ENCODE measurements at places on chromosomes 1 and 21.

DNA sequence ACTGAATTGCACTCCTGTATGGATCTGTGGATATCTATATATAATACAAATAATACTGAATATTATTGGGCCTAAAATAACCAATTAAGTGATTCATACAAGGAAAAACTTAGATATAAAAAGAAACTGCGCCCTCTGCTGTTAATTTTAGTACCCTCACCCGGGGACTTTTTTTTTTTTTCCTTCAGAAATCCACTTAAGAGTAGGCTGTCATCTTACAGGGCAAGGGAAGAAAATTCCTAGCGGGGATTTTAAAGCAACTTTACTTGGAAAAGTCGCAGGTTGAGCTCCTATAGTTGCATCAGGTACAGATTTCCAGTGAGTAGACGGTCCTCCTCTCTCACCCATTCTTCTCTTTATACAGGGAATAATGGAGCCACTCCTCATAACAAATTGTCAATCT, 1.3 kb downstream of the NTNG1 start:
- DNase-seq = peak; percentile 7

- no peak for DNase-seq
These were observed 828 bp downstream of the PNRC2 start for GRCh38 chr1:23960291-23961020.

DNA sequence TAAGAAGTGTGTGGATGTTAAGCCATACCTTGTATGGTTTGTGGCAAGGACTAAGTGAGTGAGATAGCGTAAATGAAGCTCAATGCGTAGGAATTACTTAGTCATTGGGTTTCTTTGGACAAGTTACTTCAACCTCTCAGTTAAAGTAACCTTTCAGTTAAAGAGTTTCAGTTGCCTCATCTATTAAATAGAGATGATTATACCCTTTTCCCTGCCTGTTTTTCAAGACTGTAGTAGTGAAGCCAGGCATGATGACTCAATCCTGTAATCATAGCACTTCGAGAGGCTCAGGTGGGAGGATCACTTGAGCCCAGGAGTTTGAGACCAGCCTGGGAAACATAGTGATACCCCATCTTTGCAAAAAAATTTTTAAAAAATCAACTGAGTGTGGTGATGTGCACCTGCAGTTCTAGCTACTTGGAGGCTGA, 6.3 kb downstream of the ZMPSTE24 start:
- DNase-seq = no peak

DNA sequence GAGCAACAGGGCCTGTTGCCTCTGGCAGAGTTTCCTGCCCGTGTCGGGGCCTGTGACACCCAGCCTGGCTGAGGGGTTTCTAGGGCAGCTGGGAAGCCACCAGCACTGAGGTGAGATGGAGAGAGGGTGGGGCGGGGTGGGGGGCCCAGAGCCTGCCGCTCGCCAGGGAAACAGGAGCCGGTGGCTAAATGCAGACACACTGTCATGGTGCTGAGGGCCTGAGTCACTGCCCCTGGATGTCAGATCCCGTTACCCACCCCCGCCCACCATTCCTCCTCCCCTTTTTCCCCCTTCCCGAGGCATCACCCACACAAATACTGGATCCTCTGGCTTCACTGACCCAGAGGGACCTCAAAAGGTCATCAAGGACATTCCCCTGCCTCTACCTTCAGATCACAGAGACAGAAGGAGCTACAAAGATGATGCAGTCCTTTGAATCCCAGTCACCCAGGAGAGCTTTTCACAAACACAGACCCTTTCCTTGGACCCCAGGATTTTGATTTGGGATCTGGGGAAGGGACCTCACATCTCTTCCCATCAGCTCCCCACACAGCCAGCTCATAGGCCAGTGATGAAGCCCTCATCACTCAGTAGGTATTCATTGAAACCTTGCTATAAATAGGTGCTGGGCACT, 1.9 kb upstream of the HSPB7 start:
- no peak for DNase-seq

DNA sequence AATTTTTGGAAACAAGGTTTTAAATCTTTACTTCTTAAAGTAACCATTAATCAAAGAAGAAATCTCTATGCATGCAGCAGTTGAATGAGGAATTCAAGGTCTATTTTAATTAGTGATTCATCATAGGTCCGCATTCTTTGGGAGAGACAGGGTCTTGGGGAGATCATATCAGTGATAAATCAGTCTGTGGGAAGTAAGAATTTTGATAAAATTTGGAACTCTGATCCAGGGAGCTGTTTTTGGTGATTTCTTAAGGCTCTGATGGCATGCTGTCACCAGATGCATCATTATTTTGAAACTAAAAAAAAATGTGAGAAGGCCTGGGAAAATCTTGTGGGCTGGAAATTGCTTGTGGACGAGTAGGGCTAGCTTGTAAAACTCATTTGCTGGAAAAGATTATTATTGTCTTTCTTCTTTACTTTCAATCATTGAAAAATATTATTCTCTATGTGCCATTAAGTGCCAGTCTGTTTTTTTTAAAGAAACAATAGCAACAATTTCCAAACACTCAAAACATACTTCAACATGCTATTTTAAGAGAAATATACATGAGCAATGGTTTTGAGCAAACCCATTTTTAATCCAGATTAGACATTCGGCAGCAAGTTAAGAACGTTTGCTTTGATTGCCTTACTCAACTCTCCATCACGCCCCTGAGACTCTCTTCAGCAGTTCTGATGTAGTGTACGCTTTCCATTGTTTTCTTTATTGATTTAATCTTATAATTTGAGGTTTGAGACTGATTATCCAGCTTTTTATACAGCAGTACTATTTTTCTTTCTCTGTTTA, 62.6 kb downstream of the ZBTB18 start:
- DNase-seq = no peak

- DNase-seq = no peak
These were observed 9.5 kb upstream of the PIGR start for GRCh38 chr1:206955476-206956451.

DNA sequence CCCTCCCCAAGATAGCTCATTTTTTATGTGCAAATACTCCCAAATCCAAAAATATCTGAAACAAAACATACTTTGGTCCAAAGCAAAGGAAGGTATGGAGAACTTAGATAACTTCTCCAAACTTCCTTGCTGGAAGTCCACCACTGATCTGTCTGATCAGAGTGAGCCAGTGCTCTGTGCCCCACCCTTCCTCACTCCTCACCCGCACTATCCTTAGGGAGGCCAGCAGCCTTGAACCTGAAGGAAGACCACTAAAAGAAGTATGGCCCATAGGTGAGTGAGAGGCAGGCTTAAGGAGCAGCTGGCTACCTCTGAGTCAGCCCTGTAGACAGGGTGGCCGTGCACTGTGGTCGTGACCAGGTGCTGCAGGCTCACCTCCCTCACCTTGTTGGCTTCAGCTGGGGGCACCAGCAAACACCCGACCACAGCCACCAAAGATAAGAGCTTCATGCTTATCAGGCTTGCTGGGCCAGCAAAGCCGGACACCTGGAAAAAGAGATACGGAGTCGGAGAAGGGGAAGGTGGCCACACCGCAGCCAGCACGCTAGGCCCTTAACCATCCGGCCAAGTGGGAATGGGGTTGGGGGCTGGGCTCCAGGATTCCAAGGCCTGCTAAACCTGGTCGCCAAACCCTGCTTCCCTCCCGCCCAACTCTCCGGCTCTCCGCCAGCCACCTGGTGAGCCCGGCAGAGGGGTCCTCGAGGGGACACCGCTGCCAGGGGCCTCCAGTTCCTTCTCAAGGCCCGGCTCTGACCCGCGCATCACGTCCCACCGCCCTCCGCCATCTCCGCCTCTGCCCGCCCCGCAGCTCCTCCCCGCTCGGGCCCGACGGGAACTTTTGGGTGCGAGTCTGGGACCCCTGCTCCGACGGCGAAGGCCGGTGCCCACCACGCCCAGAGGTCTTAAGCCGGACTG, 543 bp downstream of the TMEM9 start:
- no peak for DNase-seq

DNA sequence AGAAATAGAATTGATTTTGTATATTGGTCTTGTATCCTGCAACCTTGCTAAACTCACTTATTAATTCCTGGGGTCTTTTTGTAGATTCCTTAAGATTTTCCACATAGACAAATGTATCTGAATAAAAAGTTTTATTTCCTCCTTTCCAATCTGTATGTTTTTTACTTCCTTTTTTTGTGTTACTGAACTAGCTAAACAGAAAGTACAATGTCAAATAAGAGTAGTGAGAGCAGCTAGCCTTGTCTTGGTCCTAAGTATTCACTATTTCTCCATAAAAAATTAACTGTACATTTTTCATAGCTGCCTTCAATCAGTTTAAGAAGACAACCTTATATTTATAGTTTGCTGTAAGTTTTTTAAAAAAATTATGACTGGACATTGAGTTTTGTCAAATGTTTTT, 74.9 kb downstream of the FASLG start:
- no peak for DNase-seq

DNA sequence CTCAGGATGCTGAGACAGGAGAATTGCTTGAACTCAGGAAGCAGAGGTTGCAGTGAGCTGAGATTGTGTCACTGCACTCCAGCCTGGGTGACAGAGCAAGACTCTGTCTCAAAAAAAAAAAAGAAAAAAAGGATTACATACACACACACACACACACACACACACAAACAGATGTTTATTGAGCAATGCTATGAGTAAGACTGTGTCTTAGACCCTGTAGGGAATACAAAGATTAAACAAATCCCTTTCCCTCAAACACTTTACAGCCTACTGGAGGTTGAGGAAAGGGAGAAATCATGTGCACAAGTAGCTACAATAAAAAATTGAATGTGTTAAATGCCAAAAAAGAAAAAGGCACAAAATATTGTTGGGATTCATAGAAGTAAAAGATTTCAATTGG, 58.1 kb downstream of the RPAP2 start:
- DNase-seq = no peak

- DNase-seq = no peak
These were observed 40.7 kb downstream of the ARHGEF10L start for GRCh38 chr1:17579951-17580939.

DNA sequence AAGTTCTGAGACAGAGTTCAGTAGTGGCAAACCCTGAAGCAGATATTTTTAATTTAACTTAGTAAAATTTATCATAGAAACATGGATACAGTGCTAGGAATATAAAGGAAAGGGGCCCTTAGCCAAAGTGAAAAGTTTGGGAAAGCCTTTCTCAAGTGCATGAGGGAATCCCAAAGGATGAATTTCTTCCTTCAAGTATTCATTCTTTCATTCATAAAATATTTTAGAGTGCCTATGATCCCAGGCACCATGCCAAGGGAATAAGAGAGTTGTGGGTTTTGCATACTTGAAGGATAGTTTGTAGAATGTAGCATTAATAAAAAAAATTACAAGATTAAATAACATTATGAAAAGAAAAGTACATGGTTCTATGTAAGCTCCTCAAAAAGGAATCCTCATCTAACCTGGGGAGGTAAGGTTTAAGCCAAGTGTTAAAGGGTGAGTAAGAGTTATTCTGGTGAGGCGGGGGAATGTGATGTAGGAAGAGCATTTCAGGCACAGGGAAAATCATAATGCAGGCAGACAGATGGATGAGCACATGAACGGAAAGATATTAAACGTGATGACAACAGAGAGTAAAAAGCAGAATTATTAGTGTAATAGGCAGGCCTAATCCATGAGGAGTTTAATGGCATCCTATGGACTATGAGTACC, 40.4 kb upstream of the NTNG1 start:
- no peak for DNase-seq

DNA sequence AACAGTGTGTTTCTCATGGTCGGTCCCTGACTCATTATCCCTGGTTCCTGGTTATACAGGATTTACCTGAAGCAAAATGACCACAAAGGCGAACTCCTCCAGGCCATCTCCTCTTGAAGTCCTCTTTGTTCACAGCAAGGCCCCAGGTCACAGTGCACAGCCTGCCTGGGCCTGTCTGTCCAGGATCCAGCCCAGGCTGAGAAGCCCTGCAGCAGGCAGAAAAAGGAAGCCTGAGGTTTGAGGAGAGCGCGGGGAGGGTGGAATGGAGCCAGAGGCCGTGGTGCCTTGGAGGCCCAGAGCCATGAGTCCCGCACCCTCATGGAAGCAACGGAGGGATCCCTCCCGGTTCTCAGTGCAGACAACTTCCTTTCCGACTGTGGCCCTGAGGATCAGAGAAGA, 136.8 kb upstream of the IRF2BP2 start:
- no peak for DNase-seq

DNA sequence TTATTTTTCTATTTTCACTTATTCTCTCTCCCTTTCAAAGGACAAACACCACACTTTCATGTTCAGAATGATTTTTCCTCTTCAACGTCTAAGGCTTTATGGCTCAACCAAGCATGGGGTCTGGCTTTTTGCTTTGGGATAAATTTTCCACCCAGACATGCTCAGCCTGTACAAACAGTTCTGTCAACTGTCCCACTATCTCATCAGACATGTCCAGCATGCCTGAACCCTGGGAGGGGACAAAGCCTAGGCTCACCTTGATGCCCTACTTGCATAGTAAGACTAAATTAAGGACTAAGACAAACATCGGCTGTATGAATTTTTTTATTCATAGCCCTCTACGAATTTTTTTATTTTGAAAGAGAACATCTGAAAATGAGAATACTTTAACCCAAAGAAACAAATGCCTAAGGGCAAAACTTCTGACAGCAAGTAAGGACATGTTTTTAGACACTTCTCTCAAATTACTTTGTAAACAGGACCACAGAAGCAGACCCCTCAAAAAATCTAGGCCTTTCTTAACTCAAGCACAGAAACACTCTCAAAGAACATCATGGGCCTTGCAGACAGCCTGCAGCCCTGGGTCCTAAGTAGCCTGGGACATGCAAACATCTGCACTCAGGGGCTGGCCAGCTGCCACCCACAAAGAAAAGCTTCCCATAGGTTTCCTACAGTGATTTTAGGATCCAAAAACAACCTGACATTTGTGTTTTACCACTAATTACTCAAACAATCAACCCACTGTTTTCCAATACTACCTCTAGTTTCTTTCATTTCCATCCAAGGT, 72.3 kb upstream of the PALMD start:
- no peak for DNase-seq

DNA sequence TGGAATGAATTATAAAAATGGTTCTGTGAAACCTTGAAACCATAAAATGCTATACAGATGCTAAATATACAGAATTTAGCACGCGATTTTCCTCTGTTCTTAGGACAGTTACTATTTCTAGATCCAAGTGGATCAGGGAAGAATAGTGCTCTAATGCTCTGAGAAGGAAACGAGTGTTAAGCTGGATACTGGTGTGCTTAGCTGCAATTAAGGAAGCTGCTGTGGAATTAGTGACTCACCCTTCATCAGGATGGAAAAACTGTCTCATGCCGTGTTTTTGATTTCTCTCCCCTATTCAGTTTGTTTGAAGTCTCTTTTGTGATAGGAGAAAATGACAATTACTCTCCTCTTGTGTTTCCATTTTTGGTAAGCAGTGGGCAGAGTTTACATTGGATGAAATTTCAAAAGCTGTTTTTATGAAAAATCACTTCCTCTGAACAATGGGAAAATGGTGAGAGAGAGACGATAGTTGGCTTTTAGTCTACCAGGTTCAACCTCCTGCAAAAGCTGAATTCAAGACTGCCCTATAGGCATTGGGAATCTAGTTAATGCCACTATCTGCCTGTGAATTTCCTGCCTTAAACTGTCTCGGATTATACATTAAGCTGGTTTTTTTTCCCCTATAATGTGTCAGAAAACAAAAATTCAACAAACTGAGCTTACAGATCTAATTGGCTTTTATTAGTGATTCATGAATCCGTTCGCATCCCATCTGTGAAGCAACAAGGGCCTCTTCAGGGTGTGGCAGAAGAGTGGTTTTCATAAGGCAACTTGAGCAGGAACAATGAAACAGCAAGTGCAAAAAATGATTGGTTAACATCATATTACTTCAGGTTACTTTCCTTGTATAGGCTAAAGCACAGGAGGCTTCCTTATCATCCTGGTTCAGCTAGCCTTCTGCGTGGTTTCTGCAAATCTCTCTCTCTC, 179.8 kb downstream of the ST6GALNAC3 start:
- no peak for DNase-seq

Measured in KG1 (cell line).